ENCODE measurements at places on chromosomes 5 and 9.

- DNase-seq = no peak
These were observed 319.4 kb downstream of the NDUFS4 start for GRCh38 chr5:53879708-53880323.

DNA sequence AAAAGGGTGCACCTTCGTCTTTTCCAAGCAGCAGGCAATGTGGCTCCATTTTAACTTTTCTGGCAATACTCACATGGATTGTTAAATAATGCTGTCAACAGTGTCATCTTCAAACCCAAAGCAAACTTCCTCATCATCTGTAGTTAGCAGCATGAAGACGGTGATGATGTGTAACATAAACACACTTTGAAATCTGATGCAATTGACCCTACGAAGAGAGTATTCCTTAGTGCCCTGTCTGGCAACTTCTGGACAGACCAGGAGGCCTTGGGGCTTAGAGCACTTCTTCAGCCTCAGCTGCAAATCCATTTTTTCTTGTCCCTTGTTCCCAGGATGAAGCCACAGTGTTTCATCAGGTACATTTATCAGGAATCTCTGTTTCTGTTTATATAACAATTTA lies 149.1 kb downstream of the GHR start:
- DNase-seq = no peak

GRCh38 chr5:180646963-180647305 lies 2.5 kb downstream of the FLT4 start:
- no peak for DNase-seq

DNA sequence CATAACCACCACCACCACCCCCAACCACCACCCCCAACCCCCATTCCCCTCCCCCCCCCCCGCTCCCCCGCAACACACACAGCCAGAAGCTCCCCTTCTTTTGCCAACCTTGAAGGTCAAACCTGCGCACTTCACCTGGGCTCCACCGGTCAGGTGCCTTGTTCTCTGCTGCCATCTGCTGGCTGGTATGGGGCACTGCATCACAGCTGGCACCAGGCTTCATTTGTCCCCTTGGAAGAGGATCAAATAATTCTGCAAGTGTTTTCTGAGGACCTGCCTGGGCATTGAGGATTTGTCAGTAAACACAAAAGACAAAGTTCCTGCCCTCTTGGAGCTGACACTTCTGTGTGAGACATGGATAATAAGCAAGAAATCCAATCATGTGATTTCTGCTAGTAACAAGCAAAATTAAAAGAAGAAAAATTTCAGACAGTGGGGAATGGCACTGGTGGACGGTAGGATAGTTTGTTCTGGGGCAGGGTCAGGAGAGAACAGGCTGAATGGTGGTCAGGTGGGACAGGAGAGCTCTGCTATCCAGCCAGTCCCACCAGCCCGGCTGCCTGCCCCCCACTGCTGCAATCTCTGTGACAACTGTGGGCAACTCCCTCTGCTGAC lies 55.6 kb upstream of the LMX1B start:
- DNase-seq = no peak

GRCh38 chr5:73214306-73214705 lies 41.3 kb downstream of the TMEM174 start:
- no peak for DNase-seq

- DNase-seq = no peak
These were observed 74.1 kb upstream of the HSPA9 start for GRCh38 chr5:138649316-138649720.

DNA sequence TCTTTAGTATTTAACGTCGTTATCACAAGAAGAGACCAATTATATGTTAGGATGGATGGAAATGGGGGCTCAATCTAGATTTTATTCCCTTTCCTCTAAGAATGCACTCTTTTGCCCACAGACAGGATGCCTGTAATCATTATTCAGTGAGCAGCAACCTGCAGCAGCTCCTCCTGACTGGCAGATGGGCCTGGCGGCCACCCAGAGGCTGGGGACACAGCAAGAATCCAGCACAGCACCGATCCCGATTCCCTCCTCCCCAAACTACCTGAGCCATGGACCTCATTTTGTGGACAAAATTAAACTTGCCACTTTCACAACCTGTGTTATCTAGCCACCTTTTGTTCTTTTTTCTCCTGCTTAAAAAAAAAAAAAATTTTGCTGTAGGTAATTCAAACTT lies 101.0 kb downstream of the USP20 start:
- no peak for DNase-seq

- DNase-seq = no peak
These were observed 363.3 kb upstream of the MEF2C start for GRCh38 chr5:89246252-89246651.

DNA sequence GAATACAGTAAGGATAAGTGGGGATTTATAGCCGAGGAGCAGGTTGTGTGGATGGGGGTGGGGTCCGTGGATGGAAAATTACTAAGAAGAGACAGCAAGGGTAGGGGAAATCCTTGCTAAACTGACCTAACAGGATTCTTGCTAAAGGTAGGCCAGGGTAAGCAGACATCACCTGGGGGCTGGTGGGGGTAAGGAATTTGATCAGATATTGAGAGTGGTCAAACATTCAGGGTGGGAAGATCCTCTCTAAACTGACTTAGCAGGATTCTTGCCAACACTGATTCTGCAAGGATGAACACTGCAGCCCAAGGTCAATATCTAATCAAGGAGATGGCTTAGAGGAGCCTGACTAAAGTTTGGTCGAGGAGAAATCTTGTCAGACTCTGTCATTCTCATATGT lies 2.7 kb upstream of the PLGRKT start:
- DNase-seq = no peak

DNA sequence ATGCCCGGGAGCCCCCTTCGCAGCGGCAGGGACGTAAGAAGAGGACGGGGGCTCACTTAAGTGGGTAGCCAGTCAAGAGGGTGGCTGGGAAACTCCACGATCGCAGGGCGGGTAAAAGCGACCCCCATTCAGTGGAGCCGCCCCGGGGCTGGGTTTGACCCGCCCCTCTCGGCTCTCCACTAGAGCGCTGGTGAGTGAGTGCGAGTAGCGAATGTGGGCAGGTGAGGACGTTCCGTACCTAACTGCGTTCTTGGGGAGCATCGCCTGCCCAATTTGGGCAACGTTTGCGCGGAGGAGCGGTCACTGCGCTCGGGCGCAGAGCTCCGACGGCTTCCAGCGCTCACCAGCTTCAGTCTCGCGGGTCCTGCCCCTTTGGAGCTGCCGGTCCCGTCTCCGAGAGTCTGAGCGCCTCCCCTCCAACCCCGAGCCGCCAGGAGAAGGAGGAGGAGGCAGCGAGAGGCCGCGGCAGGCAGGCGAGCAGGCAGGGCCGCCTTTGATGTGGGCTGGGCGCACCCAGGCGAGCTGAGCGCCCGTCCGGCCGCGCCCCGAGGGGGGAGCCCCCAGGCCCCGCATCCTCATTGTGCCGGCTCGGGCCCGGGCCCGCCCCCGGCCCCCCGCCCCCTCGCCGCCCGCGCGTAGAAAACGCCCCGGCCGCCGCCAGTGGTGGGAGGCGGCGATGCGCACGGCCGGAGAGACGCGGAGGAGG lies at the start of gene FGF18:
TSS of gene FGF18 (plus strand) at position 666 of the 706 bp plus-strand sequence. CDS start 553 bp downstream, outside the sequence.
- DNase-seq = no peak

DNA sequence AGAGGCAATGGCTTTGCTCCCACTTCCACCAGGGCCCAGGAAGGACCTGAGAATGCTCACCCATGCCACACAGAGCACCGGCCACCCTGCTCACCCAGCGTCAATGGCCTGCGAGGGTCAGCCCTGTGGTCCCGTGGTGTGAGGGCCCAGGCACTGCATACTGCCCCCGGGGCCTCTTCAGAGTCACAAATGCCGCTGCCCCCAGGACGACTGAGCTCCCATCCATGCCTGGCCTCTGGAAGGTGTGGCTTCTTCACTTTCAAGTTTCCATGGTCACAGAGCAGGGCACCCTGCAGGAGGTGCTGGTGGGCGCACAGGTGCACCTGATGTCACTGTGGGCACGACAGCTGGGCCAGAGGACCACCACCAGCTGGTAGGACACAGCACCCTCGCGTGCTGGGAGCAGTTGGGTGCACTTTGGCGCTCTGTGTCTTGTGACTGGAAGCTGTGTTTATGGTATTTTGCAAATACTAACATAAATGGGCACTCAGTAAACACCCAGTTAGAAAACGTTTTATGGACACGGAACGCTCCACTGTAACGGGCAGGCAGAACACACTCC lies 12.5 kb upstream of the ZDHHC11 start:
- no peak for DNase-seq

DNA sequence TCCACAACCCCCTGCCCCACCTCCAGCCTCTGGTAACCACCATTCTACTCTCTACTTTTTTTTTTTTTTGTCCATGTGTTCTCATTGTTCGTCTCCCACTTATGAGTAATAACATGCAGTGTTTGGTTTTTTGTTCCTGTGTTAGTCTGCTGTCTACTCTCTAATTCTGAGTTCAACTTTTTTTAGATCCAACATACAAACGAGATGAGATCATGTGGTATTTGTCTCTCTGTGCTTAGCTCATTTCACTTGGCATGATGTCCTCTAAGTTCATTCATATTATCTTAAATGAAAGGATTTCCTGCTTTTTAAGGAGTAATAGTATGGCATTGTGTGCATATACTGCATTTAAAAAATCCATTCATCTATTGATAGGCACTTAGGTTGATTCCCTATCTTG lies 130.9 kb downstream of the NMUR2 start:
- DNase-seq = no peak

- no peak for DNase-seq
These were observed 89.1 kb upstream of the NFIB start for GRCh38 chr9:14403081-14403480.

DNA sequence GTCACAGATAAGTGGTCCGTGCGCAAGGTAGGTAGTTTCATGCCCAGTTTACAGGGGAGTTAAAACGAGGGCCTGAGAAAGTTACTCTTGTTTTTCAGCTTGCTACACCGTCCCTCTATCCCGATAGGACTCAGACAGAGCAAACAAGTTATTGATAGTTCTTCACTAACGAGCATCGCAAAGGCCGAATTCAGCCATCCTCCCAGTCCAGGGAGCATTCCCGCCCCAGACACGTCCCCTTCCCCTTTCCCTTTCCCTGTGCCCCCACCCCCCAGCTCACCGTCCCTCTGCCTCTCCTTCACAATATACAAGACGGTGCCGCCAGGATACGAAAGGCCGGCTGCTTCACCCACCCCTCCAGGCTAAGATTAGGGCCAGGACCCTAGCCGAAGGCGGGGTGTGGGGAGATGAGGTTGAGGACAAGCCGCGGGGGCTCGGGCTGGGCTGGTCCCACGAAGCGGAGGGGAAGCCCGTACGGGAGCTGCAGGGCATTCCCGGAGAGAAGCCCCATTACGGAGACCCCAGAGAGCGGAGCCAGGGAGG lies 599 bp downstream of the KIAA1191 start:
- no peak for DNase-seq

DNA sequence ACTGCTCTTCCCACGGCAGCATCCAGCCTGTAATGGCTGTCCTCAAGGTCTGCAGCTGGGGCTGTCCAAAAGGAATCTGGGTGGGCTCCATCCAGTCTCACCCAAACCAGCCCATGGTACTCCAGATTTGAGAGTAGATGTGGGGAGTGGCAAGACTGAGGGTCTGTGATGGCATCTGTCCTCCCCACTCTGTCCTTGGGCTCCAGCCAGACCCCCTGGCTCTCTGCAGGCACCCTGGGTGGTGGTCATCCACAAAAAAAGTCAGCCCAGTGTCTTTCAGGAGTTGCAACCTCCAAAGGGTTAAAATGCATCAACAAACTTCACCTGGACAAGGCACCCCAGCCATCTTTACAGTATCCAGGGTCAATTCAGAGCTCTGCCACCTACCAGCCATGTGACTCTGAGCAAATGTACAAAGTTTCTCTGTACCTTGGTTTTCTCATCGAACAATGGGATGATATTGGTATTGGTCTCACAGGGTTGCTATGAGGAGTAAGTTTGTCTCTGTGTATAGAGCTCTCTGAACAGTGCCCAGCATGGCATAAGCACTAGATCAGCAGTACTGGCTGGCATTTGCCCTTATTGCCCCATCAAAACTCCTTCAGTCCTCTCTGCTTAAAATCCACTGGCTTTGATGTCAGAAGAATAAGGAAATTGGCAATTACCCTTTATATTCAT lies 7.3 kb upstream of the S1PR3 start:
- DNase-seq = no peak

DNA sequence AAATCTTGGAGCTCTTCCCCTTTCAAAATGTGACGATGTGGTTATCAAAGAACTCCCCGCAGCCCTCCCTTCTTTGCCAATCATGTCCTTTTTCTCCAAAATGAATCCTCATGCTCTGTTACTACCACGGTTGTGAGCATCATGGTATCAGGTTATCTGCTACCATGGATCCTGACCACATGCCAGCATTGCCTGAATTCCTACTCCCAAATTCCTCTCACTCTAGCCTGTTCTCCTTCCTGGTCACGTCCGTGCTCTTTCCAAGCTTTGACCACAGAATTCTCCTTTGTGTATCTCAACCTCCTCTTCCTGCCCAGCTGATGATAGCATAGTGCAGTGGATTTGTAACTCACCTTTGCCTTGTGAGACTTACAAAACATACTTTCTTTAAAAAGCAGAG lies 59.5 kb upstream of the FBXL7 start:
- DNase-seq = no peak

DNA sequence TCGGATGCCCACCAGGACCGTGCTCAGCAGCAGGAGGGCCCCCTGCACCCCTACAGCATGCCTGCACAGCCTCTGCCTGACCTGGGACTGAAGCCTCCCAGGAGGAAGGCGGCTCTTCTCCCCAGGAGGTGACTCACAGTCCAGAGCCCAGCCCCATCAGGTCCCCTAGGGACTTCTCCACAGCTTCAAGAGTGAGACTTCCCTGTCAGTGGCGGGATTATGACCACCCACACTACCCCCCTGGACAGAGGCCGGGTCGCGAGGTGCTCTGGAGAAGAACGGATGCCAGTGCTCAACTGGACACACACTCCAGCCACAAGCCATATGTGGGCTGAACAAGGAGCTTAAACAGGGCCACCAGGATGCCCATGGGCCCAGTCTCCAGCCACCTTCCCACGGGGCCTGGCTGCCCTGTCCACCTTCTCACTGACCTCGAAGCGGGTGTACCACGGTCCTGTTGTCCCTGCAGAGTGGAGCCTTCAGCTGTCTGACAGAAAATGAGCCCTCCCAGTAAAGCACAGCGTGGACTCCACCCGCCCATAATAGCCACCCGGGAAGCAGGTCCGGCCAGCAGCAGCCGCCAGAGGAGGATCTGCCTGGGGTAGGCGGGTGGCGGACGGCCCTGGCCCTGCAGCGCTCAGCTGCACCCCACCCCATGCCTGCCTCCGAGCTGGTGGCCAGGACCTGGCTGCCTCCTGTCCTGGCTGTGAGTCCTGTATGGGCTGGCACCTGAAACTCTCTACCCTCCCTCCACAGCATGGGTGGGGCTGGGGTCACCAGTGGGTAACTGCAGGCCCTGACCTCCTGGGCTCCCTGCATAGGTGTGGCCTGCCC lies 54.7 kb downstream of the SEMA4D start:
- no peak for DNase-seq
